ENCODE measurements at places on chromosomes 1 and 21. TPM values are rescaled to one million over a fixed set of nuclear protein-coding genes. Genes with fewer than 3 reads are reported as not detected.

GRCh38 chr1:173405834-173406233, 71.3 kb upstream of the PRDX6 start:
- ATAC-seq: peak; percentile 82

- no peak for ATAC-seq
Observed at GRCh38 chr1:150720703-150721102, at the start of gene HORMAD1. HORMAD1 (minus strand) TSS chr1:150720895; CDS start chr1:150719505, 1,390 bp downstream.

- ATAC-seq: peak; percentile 93
Observed at GRCh38 chr21:33682992-33683627, 40.8 kb downstream of the ITSN1 start.

- ATAC-seq: no peak
Observed at GRCh38 chr1:64031236-64031635, 172.2 kb upstream of the UBE2U start.

GRCh38 chr1:53016705-53017104, 45.3 kb upstream of the PODN start:
- peak; percentile 22 for ATAC-seq

- peak; percentile 24 for ATAC-seq
Observed at GRCh38 chr1:156746728-156747631, 4.5 kb downstream of the HDGF start.

DNA sequence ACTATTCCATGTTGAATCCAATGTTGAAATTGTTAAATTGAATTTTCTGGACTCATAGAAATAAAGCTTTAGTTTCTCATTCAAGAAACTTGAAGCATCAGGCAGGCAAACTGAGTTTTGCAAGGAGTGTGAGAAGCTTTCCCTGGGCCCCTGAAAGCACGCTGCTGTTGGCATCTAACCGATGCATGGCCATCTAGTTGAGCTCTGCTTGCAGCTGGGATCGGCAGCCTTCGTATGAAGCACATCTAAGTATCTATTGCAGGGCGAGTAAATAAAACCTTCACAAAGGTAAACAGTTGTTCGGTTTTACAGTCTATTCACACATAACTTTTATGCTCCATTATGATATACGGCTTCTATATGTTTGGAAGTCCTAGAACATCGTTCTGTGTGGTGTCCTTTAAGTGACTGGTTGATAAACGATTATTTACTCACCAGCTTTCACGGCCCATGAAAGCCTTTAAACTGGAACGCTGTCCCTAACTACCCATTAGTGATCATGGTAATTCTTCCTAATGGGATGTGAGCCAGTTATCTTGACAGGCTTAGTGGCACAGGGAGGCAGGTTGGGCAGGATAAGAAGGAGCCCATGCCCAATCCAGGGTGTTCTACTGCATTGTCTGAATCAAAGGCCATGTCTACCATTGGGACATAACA, 71.7 kb downstream of the SEC16B start:
- ATAC-seq: no peak

- no peak for ATAC-seq
Observed at GRCh38 chr1:100924212-100924611, 28.3 kb downstream of the SLC30A7 start.

- no peak for ATAC-seq
Observed at GRCh38 chr1:52530563-52531144, 22.2 kb downstream of the TUT4 start.

GRCh38 chr1:54114001-54114400, 38.8 kb downstream of the CDCP2 start:
- ATAC-seq: no peak

DNA sequence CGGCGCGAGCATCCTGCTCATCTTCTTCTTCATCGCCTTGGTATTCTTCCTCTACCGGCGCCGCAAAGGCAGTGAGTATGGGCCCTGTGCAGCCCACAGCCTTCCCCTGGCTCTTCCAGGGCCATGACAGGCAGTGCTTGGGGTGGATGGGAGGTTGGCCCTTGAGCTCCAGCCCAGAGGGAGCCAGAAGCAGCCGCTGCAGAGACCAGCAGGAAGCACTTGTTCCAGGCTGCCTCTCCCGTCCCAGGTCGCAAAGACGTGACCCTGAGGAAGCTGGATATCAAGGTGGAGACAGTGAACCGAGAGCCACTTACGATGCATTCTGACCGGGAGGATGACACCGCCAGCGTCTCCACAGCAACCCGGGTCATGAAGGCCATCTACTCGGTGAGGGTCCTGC, 87.3 kb upstream of the CD1D start:
- no peak for ATAC-seq

DNA sequence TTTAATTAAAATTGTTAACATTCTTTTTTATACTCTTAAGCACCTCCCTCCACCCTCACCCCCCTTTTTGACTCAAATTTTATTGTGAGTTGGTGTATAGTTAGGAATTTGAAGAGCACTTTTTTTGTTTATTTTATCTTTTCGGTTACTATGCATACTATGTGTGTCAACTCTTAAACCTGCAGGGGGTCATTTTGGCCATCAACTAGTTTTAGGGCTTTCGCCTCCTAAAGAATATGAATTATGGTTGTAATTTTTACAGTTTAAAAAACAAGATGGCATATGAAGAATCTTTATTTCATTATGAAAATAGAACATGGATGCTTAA, 9.7 kb downstream of the BACH1 start:
- no peak for ATAC-seq

- no peak for ATAC-seq
Observed at GRCh38 chr1:157334041-157334440, 195.8 kb upstream of the ETV3 start.

GRCh38 chr21:15522148-15522547, 207.6 kb upstream of the USP25 start:
- no peak for ATAC-seq

DNA sequence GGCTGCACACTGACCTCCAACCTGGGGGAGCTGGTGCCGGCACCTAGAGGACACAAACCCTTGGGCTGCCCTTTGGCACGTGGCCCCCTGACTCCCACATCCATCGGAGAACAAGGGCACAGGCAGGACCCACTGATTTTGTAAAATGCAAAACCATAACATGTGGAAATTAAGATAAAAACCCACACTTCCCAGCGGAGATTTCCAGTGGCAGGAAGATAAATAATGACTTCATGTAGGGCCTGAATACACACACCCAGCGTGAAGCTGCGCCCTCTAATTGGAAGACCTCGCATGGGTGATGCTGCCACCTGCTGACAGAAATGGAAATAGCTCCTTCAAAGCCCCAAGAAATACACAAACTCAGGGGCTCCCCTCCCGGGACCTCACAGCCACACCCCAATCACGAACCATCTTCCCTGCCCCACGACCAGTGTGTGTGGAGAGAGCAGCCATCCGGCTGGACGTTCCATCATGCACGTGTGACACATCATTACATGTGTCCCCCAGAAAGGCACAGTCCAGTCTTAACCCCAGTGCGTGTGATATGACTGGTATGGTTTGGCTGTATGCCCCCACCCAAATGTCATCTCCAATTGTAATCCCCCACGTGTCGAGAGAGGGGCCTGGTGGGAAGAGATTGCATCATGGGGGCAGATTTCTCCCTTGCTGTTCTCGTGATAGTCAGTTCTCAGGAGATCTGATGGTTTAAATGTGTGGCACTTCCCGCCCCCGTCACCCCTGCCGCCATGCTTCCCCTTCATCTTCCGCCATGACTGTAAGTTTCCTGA, 5.7 kb upstream of the TPRG1L start:
- peak; percentile 77 for ATAC-seq

- peak; percentile 84 for ATAC-seq
Observed at GRCh38 chr1:231507476-231508355, 20.8 kb upstream of the TSNAX start.

GRCh38 chr1:113241237-113241636, 149.1 kb upstream of the MAGI3 start:
- no peak for ATAC-seq

DNA sequence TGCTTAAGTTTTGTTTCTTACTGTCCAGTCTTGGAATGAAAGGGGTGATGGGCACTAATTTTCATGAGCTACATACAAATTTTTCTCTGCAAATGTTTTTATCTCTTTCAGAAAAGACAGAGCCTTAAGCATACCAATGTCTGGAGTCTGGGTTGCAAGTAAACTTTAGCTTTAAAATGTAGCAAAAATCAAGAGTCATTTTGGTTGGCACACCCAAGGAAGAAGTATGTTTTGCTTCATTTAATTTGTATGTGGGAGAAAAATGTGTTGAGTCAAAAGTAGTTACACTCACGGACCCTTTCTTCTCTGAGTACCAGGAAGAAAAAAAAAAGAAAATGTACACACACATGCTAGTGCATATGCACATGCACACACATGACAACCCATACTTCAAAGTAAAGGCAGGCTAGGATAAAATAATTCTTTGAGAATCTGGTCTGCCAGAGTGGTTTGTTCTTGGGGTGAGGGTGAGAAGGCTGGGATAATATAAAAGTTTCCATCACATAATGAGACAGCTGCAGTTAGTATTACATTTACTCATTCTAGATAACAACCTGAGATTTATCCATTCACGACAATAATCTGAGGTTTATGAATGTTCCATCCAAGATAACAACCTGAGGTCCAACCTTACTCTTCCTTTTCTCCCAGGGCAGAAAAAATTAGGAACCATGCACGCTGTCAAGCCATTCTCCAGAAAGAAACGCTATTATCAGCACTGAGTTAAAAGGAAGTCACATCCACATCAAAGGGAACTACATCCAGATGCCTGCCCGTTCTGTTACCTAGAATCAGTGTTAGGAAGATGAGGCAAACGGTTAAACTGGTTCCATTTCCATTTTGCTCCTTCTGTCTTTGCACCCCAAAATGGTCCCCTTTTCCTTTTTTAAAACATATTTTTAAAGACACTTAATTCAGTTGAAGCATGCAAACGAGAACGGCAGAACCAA, 9.3 kb downstream of the DPYD start:
- no peak for ATAC-seq

DNA sequence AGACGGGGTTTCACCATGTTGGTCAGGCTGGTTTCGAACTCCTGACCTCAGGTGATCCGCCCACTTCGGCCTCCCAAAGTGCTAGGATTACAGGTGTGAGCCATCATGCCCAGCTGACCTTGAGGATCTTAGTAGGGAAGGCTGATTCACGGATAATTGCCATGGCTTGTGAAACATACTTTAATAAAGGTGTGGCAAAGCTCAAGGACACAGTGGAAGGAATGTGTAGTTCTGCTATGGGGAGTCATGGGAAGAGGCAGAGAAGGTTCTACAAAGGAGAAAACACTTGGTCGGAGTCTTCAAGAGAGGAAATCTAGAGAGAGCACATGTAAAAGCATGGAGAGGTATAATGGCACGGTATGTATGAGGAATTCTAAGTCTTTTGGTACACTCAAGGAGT, 12.7 kb upstream of the PTCH2 start:
- peak; percentile 92 for ATAC-seq

GRCh38 chr1:196308176-196308575, 300.1 kb downstream of the KCNT2 start:
- ATAC-seq: no peak

DNA sequence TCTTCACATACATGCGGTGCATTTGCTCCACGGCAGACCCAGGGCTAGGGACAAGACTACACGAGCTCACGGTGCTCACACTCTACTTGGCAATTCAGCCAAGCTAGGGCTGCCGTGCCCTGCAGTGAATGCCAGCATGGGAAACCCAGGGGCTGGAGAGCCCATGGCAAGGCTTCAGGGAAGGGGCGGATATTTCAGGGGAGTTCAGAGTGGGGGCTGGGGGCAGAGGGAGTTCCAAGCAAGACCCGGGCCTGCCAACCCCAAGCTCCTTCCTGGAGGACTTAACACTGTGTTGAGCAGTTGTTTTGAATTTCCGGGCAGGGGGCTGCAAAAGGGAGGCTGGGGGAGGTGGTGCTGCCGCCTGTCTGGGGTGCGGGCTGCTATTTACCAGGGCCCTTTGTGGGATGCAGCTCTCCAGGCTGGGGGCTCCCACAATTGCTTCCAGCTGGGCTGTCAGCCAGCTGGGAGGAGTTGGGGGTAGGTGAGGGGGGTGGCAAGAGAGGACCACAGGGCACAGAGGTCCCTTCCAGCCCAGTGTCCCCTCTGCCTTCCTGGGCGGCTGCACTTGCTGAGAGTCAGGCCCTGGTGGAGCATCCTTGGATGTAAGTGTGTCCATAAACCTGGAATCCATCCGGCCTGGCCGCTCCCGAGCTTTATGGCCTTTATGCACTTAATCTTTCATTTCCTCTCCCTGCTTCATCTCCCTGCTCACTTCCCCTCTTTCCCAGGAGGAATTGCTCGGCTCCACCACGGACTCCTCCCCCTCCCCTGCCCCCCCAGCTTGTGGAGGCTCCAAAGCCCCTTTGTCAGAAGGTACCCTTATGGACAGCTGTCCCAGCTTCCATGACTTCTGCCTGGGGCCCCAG, 55.8 kb upstream of the SSBP3 start:
- no peak for ATAC-seq

DNA sequence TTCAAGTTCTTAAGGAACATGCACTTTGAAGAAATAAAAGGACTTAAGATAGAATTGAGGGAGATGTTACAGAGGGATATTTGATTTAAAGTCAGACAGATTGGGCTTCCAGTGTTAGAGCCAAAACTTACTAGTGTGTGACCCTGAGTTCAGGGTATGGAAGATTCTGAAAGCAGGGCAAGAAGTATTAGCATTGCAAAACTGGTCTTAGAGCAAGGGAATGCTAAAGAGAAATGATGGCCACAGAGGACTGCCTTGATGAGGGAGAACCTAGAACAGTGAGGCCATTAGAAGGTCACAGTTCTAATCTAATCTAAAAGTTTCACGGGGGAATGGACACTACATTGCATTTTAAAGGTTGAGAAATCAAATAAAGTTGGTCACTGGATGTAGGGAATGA, 45.5 kb downstream of the UROD start:
- ATAC-seq: no peak

- ATAC-seq: no peak
Observed at GRCh38 chr1:110450929-110451328, at the start of gene PROK1. PROK1 (plus strand) TSS chr1:110451149; CDS start chr1:110451217, 68 bp downstream.

GRCh38 chr1:248786156-248786555, 30.6 kb upstream of the LYPD8 start:
- peak; percentile 68 for ATAC-seq

DNA sequence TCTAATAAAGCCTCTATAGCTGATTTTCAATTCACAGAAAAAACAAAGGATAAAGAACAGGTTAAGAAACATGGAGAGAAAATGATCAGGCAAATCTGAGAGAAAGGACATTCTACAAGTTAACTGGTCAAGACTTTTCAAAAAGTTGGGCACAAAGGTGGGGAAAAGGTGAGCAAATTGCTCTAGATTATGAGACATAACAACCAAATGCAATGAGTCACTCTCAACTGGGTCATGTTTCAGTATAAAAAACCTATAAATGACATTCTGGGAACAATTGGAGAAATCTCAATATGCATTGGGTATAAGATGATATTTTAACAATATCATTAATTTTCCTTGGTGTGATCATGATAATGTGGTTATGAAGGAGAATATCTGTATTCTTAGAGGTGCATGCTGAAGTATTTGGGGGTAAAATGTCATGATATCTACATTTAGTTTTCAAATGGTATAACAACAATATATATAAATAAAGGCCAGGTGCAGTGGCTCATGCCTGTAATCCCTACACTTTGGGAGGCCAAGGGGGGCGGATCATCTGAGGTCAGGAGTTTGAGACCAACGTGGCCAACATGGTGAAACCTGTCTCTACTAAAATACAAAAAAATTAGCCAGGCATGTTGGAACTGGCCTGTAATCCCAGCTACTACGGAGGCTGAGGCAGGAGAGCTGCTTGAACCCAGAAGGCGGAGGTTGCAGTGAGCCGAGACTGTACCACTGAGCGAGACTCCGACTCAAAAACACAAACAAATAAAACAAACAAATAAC, 27.0 kb downstream of the ANKRD13C start:
- no peak for ATAC-seq

ACOT11 gene
- 16.1 TPM for total RNA-seq

WNT9A gene
- total RNA-seq: 3.1 TPM

LEMD1 gene
- 6.1 TPM for total RNA-seq

COL8A2 gene
- 2.7 TPM for total RNA-seq

SPRR2B gene
- 27.1 TPM for total RNA-seq

EPHA2 gene
- 146 TPM for total RNA-seq

PRDM15 gene
- 5.5 TPM for total RNA-seq

Measured in esophagus mucosa (tissue), 1 donor.